ENCODE measurements at places on chromosomes 12 and 14. TPM values are rescaled to one million over a fixed set of nuclear protein-coding genes. Genes with fewer than 3 reads are reported as not detected.

DNA sequence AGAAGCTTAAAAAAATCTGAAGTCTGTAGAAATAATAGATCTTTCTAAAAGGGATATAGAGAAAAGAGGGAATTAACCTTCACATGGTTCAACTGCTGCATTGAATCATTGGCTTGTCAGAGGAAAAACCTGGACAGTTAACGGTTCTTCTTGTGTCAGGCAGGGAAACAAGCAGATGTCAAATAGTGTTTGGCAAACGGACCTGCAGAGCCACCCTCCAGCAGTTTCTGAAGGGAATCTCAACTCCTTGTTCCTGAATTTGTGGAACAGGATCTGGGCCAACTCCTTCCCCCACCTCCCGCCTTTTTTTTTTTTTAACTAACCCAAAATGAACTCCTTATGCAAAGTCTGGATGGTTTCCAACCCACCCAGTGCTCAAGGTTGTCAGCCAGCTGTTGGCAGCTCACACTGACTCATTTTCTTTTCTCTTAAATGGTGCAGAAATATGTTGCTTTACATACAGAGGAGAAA is 187.3 kb downstream of the CAND1 start:
- DNase-seq, result peak; percentile 64

GRCh38 chr14:50836515-50836914 is 5.6 kb upstream of the NIN start:
- DNase-seq, result no peak

DNA sequence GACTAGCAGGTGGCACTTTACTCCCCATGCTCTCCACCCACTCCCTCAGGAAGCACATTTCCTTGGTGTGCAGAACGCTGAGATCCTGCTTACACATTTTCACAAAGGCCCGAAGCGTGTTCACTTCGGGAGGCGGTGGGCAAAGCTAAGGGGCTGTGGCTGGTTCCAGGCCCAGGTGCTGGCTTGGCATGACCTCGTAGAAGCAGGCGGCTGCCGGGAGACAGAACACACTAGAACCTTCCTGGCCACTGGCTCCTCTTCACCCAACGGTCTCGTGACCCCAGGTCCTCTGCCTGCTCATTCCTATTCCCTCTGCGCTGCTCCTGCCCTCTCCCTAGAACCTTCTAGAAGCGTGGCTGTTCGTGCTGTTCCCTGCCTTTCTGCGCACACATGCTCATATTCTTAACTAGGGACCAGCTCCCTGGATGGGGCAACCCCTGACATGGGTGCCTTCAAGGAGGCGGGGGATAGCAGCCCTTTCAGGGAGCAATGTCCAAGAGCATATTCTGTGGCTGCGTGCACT is 43.3 kb downstream of the ATP23 start:
- DNase-seq, result no peak

DNA sequence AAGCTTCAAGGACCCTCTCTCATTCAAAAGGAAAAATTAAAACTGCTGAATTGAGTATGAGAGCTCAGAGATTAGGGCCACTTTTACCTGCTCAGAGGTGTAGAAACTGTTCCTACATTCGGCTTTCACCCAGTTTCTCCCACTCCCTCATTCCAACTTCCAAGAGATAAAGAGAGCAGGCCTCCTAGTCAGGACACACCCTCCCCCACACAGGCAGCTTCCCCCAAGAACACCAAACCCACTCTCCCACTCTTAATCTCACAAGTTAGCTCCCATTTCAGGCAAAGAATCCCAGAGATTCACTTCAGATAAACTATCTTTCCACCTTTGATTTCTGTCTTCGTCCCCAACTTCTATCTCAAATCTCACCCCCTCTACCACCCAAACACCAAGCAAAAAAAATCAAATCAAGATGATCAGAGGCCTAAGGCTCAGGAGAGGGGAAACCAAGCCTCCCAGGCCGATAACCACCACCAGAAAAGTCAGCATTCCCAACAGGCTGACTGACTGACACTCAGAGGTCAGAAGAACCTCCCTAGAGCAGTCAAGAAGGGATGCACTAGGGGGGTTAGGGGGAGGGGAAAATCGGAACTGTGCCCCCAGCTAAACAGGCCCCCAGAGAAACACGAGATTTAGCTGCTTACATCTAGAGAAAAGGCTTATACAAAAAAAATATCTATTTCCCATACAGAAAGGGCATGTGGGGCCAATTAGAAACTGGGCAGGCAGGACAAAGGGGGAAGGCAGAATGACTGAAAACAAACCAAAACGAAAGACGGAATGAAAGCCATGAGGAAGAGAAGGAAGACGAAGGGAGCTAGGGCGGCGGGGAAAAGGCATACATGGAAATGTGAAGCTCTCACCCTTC is 13.2 kb upstream of the CDH24 start:
- no peak for DNase-seq

The ASIC1 gene
- polyA plus RNA-seq, result 6.4 TPM

- peak; percentile 58 for DNase-seq
Observed at GRCh38 chr12:67539946-67540345, 108.6 kb upstream of the DYRK2 start.

The SLC7A7 gene
- polyA plus RNA-seq, result 0.34 TPM

DNA sequence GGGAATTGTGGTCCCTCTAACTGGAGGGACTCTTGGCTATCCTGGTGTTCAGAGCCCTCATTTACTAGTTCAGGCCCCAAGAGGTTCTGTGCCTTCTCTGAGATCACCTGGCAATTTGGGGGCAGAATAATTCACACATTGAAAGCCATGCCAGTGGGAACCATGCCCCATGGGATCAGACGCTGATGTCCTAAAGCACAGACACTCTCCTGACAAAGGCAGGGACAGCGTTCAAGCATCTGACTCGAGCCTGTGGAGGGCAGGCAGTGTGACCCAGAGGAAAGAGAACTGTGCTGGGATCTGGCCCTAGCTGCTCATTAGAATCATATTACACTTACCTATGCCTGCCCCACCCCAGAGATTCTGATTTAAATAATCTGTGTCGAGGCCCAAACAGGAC is 2.4 kb upstream of the ASB2 start:
- no peak for DNase-seq

The MYF5 gene
- polyA plus RNA-seq, result not detected

DNA sequence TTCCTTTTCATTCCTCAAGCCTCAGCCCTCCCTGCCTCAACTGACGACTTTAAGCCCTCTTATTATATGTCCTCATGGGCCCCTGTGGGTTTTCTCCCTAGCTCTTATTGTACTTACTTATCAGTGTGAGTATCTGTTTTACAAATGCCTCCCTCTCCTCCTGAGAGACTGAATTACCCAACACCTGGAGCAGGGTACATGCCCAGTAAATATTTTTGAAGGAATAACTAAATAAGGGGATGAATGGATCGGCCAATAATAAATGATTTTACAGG is 95.8 kb upstream of the SLC35F4 start:
- DNase-seq, result no peak

The DPY19L2 gene
- polyA plus RNA-seq, result not detected

The TEX52 gene
- not detected for polyA plus RNA-seq

GRCh38 chr14:83291714-83292113 is 1758.1 kb upstream of the SEL1L start:
- DNase-seq, result no peak

GRCh38 chr14:102321456-102322422 is 2.2 kb downstream of the ZNF839 start:
- no peak for DNase-seq

The ESPL1 gene
- polyA plus RNA-seq, result 10.0 TPM

GRCh38 chr12:47504775-47505446 is 200.9 kb downstream of the RPAP3 start:
- DNase-seq, result peak; percentile 65

The INHBE gene
- polyA plus RNA-seq, result 0.07 TPM

DNA sequence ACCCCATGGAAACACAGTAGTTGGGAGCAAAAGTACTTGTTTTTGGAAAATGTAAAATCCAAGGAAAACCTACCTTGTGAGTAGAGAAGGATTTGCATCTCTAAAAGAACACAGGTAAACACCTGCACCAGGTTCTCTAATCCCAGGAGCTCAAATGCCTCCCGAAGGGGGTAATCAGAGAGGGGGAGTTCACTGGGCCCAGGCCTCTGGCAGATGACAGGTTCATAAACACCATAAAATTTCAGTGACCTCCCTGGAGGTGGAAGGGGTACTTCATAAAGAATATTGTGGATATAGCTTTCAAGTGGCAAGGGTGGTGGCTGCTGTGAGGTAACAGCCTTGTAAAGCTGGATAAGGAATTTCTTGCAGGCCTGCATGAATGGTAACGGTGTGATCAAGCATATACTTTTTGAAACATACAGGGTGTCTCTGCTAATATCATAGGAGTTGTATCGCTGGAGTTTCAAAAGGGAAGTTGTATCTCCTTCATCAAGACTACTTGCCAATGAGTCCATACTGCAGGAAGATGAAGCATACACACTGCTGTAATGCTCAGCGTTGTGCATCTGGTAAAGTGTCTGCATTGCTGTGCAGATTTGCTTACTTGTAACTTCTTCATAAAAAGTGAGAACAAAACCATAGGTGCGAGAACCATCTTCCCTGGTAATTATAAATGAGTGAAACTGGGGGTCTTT is 111.3 kb downstream of the DENND5B start:
- no peak for DNase-seq

DNA sequence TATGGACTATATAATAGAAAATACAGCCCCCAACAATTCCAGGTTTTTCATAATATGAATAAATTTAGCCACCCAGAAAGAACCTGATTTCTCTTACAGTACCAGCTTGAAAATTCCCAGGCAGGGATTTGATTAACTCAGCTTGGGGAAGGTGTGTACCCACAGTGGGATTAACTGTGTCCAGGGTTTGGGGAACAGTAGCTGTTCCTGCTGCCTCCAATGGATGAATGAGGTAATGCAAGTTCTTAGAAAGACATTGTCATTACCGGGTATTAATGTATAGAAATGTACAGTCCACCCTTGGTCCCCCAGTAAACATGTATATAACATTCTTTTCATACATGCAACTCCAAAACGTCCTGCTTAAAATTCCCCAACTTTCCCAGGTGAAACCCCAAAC is 115.6 kb downstream of the LRIG3 start:
- DNase-seq, result no peak

The NDUFA9 gene
- polyA plus RNA-seq, result 84.8 TPM

DNA sequence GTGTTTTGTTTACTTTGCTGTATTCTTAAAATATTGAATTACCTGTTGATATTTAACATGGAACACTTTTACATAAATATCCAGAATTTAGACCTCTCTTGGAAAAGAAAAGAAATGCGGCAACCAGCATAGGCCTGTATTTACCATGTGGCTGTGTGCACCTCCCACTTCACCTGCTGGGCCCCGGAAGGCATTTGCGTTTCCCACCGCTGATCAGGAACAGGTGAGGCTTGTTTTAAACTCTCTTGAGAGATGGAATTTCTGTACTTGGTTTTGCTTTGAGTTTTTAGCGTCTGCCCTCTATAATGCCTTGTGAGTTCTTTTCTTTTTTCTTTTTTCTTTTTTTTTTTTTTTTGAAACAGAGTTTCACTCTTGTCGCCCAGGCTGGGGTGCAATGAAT is 124.2 kb downstream of the GLT1D1 start:
- no peak for DNase-seq

DNA sequence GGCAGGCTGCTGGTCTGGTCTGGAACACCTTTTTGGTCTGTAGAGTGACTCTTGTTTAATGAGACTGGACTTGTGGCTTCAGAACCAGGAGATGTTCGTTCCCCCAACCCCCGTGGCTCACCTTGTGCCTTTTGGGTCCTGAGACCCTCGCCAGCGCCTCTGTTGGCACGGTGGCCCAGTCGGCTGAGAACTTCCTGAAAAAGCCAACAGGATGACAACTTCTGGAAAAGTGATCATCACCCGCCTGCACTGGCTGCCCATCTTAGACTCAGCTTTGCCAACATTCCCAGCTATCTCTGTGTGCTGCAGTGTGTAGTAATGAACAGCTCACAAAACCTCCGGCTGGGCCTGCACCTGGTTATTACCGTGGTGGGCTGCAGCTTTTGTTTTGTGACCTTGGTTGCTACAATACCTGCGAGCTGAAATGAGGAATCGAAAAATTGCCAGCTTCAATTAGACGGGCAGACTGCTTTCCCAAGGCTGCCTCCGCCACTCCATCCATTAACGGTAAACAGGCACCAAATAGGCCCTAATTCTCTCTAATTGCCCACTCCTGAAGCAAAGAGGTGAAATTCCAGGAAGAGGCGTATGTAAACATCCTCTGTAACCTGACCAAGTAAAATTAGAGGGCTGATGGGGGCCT is 16.0 kb downstream of the MEG3 start:
- no peak for DNase-seq

- no peak for DNase-seq
Observed at GRCh38 chr12:72273499-72273837, 1.3 kb downstream of the TRHDE start.

All from mammary epithelial cell (primary cell).